ENCODE measurements at places on chromosomes 4 and X.

DNA sequence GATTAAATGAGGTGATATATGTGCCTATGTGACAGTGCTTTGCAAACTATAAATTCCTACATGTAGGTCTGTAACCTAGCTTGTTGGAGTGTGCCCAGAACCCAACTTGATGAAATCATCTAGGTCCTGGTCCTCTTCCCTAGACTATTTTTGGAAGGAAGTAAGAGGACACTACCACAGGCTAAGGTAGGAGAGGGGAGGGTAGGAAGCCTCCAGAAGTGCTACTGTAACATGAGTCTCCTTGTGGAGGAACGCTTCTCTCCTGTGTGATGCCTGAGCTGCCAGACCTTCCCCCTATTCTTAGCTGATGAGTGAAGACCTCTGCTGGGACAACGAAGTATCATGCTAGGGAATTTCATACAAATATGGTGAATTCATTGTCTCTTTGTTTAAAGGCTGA is 41.8 kb upstream of the IL21 start:
- no peak for DNase-seq

DNA sequence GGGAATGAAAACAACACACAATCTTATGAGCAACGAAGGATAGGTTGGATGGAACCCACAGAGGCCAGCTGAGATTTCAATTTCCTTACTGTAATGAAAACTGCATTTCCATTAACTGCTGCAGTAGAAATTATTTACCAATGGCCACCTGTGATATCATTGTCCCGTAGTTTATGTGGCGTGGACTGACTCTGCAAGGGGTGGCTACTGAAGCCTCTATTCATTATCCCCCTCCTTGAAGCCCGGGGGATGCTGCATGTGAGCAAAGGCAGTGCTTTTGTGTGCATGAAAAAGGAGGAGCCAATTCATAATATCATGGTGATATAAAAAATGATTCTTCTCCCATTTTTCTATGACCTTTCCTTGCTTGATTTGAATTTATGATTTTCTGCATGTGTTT is 207.8 kb downstream of the PTTG2 start:
- no peak for DNase-seq

DNA sequence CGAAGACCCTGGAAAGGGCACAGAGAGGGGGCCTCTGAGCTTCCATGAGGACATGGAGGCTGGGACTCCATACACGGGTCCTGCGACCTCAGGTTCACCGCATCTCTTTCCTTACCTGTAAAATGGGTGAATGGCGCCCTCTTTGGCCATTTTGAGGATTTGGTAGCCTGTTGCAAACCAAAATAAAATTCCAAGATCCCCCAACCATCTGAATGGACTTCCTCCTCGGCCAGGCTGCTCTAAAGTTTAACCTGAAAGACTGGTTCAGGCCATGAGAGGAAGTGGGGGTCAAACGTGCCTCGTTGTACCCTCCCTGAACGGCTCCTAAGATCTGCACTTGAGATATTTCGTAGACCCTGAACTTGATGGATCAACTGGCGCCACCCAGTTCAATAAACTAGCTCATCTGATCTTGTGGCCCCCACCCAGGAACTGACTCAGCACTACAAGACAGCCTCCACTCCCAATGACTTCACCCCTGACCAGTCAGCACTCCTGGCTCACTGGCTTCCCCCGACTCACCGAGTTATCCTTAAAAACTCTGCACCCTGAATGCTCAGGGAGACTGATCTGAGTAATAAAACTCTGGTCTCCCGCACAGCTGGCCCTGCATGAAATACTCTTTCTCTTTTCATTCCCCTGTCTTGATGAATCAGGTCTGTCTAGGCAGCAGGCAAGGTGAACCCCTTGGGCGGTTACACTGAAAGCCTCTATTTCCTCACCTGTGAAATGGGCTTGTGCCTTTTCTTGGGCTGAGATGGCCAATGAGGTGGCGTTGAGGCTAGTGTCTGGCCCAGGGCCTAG is 32.9 kb upstream of the GPR78 start:
- DNase-seq = no peak

GRCh38 chr4:7451434-7451789 is 16.7 kb upstream of the PSAPL1 start:
- DNase-seq = no peak

- DNase-seq = no peak
Measured at GRCh38 chr4:73856518-73856917, 3.4 kb downstream of the PF4V1 start.

GRCh38 chr4:140109292-140109691 is 44.7 kb downstream of the MAML3 start:
- DNase-seq = no peak

- DNase-seq = no peak
Measured at GRCh38 chrX:104419211-104419610, 146.8 kb upstream of the IL1RAPL2 start.

DNA sequence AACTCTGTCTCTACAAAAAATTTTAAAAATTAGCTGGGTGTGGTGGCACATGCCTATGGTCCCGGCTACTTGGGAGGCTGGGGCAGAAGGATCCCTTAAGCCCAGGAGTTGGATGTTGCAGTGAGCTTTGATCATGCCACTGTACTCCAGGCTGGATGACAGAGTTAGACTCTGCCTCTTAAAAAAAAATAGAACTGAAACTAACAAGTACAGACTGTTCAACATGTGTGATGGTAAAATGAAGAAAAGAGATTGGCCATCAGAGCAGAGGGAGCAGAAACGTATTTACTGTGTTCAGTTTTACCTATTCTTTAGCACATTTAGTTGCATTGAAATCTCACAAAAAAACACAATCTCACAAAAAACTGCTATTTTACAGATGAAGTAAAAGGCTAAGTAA is 77.9 kb upstream of the NAP1L5 start:
- no peak for DNase-seq

DNA sequence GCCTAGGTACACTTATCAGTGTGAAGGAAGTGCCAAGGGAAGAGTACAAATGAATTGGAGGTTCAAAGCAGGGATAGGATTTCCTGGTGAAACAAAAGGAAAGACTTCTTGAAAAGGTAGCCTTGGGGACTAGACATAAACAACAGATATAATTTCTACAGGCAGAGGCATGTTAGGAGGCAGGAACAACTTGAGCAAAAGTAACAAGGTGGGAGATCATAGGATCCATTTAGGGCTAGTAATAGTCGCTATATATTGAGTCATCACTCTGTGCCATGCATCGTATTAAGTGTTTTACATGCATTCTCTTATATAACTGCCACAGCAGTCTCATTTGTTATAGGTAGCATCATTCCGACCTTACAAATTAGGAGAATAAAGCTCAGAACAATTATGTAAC is 98.3 kb upstream of the EOLA2 start:
- DNase-seq = no peak

- DNase-seq = peak; percentile 83
Measured at GRCh38 chrX:21993265-21993664, 38.9 kb upstream of the PHEX start.

- DNase-seq = no peak
Measured at GRCh38 chr4:104682311-104682710, 187.6 kb upstream of the CXXC4 start.

- no peak for DNase-seq
Measured at GRCh38 chr4:85154591-85154990, 188.1 kb upstream of the WDFY3 start.

DNA sequence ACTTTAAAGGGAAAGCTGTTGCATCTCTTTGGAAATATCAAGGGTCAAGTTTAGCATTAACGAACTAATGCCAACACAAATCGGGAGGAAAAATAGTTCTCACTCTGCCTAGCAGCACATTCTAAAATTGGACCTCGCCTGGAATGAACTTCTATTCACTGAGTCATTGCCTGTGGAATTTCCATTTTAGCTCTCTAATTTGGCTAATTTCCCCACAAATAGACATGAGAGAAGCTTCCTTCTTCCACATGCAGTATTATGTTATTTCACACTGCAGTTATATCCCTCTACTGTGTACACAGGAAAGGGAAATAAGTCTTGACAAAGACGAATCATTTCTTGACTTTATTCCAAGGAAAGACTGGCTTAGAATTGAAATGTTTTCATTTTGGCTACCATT is 9.3 kb downstream of the ZXDA start:
- peak; percentile 16 for DNase-seq

DNA sequence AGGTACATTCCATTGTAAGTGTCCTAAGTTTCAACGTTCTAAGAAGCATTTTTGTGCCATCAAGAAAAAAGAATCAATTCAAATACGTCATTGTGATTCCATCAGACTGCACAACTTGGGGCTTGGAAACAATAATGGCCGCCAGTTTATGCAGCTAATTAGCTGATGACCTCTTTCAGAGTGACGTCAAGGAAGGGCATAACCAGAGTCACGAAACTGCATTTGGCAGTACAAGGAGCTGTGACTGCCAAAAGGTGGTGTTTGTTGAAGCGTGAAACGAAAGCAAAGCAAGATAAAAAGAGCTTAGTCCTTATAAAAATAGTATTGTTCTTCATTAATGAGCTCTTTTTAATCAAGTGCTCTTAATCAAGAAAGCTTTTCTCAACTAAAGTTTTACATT is 81.1 kb upstream of the SH3RF1 start:
- DNase-seq = no peak

GRCh38 chrX:136272325-136272724 is 21.1 kb upstream of the MAP7D3 start:
- DNase-seq = peak; percentile 7

DNA sequence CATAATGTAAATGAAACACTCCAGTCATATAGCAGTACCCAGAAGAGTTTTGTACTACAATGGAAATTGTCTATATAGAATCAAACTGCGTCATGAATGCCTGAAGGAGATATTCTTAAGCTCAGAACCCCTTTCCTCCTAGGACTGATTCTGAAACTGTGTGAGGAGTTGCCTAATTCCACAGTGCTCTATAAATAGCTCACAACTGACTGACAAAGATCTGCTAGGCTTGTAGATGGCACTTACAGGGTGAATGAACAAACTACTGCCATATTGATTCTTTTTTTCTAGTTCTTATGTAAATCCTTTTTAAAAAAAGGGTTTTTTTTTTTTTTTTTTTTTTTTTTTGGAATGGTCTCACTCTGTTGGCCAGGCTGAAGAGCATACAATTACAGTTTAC is 30.1 kb upstream of the UGT2B17 start:
- no peak for DNase-seq

GRCh38 chr4:24978291-24979075 is 52.3 kb downstream of the LGI2 start:
- DNase-seq = peak; percentile 81

- no peak for DNase-seq
Measured at GRCh38 chr4:70903291-70903603, 1.1 kb downstream of the MOB1B start.

GRCh38 chr4:87309625-87310024 is 13.1 kb downstream of the HSD17B13 start:
- no peak for DNase-seq

DNA sequence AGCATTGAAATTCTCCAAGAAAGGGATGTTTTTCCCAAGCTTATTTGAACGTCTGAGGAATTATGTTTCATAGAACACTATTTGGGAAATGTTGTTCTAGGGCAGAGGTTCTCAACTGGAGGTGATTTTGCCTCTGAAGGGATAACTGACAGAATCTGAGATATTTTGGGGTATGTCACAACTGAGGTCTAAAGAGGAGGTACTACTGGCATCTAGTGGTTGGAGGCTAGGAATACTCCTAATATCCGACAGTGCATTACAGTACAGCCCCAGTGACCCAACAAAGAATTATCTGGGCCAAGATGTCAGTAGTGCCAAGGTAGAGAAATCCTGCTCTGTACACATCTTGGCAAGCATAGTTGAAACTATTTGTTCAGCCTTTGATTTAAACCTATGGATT is 6.4 kb downstream of the HSPA4L start:
- peak; percentile 11 for DNase-seq

GRCh38 chr4:6458528-6458927 is 13.9 kb downstream of the PPP2R2C start:
- no peak for DNase-seq

DNA sequence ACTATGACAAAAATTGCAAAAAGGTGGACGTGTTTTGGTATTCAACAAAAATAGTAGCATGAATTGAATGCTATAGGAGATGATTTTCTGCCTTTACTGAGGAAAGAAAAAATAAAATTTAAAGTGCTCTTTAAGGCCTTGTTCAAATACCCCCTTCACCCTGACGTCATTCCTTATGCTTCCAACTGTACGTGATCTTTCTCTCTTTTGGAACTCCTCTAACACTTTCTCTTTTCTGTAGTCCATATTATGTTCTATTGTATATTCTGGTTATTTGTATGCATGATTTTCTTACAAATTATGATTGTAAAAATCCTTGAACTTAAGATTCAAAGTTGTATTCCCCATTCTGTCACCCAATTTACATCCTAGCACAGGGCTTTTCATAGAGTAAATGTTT is 100.5 kb downstream of the POU4F2 start:
- no peak for DNase-seq

DNA sequence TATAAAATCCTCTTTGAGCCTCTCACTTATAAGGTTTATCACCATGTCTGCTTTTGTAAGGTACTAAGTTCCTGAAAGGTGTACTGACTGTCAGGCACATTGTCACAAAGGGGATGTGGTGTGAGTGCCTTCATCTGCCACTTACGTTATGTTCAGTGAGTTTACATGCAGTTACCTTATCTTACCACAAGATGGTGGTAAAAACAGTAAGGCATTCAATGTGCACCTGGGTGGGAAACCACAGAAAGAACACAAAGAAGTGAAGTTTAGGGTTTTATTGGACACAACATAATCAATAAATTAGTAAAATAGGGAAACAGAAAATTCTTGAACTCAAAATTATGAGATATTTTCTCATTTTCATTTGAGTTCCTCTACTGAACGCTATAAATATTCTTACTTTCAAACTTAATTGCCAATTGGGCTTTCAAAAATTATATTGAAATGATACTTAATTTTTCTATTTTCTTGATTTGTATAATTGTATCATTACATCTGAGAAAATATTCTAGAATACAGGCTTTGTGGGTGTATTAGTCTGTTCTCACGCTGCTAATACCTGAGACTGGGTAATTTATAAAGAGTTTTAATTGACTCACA is 650.8 kb downstream of the PCDH7 start:
- DNase-seq = peak; percentile 48

DNA sequence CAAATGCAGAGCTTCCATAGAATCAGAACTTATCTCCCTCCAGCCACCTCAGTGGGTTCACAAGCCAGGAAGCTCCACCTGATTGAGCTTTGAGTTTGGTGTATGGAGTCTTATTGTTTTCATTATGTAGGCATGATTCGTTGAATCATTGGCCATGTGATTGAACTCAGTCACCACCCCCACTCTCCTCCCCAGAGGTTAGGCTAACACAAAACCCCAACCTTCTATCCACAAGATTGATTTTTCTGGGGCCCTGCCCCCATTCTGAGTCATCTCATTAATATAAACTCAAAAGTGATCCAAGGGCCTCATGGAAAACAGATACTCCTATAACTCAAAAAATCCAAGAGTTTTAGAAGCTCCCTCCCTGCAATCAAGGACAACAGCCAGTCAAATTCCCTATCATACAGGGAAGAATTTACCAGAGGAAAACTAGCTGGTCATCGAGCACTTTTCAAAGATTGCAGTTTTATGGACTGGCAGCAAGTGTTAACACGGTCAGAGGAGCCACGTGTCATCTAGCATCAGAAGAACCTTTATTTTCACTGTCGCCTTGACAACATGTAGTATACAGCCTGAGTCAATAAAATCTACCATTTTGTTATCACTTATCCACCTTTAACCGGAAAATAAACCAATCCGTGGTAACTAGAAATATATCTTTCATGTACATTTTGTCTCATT is 35.9 kb upstream of the GUCY1B1 start:
- no peak for DNase-seq

- peak; percentile 10 for DNase-seq
Measured at GRCh38 chrX:38109042-38109898, 102.9 kb downstream of the SYTL5 start.

Measured in suppressor macrophage (primary cell).